ENCODE measurements at places on chromosomes 2 and 18. TPM values are rescaled to one million over a fixed set of nuclear protein-coding genes. Genes with fewer than 3 reads are reported as not detected.

DNA sequence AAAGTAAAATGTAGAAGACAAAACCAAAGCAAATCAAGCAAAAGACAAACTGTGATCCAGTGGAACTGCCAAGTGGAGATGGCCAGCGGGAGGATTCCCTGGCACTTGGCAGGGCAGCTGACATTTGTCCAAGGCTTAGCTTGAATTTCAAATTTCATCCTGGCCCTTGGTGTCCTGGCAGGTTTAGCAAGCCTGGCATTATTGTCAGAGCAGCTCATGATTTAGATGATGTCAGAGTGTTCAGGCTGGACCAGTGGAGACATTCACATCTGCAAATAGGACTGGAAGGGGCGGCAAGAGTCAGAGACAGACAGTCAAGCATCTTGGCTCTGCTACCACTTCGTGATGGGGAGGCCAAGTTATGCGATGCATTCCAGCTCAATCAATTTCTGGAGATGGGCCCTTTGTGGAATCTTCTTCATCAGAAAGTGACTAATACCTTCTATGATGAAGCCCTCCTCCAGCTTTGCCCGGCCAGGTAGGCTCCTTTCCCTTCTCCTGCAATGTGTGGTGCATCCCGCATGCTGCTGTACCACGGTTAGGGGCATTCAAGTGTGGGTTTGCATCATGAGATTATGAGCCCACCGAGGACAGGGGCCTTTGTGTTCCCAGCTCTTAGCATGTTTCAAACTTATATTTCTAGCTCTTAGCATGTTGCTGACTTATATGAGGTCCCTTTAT, 199.7 kb downstream of the ANKRD30B start:
- DNase-seq: peak; percentile 15

- DNase-seq: no peak
Observed at GRCh38 chr2:171509945-171510731, 12.1 kb upstream of the CYBRD1 start.

Gene FBXO48
- 1.2 TPM for total RNA-seq

- DNase-seq: no peak
Observed at GRCh38 chr18:65477455-65477854, 273.4 kb upstream of the CDH7 start.

- DNase-seq: no peak
Observed at GRCh38 chr2:212416086-212416485, 122.5 kb downstream of the ERBB4 start.

Gene CPLX4
- not detected for total RNA-seq

Gene TMEM37
- 2.3 TPM for total RNA-seq

- no peak for DNase-seq
Observed at GRCh38 chr18:23897291-23897690, 117.3 kb upstream of the TTC39C start.
